ENCODE measurements at places on chromosomes 12 and 14.

GRCh38 chr12:15679151-15679550 lies 110.0 kb downstream of the EPS8 start:
- DNase-seq = no peak
- H3K4me1 ChIP-seq = no peaks in the 10 kb centered on the region
- H3K36me3 ChIP-seq = no peaks in the 10 kb centered on the region
- no peak overlapping the region for H3K4me3 ChIP-seq

DNA sequence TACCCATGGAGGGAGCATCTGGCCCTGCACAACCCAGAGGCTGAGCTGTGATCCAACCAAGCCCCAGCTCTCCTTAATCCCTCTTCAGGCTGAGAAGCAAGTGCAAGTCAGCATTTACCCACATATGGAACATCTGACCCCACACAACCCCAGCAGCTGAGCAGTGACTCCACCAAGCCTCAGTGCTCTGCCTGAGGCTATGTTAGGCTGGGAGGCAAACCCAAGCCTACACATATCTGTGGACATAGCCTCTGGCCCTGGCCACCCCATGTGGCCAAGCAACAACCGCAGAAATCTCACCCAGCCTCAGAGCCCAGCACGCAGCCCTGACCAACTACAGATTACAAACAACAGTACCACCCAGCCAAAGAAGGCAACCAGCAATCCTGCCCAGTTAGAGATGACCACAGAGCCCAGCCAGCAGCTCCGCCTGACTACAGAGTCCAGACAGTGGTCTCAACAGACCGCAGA lies 142.8 kb downstream of the NUAK1 start:
- no peaks in the 10 kb centered on the region for H3K27me3 ChIP-seq
- H3K4me1 ChIP-seq = no peaks in the 10 kb centered on the region
- no peak overlapping the region for H3K27ac ChIP-seq

DNA sequence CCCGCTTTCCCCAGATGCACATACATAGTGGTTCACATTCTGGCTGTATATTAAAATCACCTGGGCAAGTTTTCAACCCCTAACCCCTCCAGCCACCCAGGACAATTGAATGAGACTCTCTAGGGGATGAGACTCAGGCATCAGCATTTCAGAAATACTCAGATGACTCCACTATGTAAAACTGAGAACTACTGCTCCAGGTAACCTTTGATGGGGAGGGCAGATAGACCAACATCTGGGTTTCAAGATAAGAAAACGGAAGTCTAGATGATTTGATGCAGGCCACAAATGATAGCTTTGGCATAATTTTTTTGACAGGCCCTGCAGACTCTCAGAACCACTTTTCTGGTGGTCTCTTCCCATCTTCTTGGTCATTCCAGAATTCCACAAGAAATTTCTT lies 341.1 kb downstream of the EMP1 start:
- no peaks in the 10 kb centered on the region for H3K27me3 ChIP-seq
- no peaks in the 10 kb centered on the region for H3K4me1 ChIP-seq
- H3K36me3 ChIP-seq = no peaks in the 10 kb centered on the region

DNA sequence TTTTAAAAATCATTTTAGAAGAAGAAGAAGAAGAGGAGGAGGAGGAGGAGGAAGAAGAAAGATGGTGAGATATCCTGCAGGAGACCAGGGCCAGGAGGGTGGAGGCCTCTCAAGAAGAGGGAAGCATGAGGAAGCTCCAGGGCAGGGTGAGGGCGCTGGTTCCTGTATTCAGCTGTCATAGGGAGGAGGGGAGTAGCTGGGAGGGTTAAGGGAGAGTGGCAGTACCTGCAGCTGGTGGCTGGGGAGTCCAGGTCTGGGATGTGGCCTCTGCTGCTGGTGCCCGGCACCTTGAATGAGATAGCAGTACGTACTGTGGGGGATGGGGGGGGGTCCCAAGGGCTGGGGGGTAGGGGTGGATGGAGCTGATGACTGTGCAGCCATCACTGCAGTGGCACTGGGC lies 9.8 kb downstream of the RBP5 start:
- no peaks in the 10 kb centered on the region for H3K4me1 ChIP-seq
- no peak overlapping the region for H3K27ac ChIP-seq
- DNase-seq = no peak
- no peak overlapping the region for H3K4me3 ChIP-seq
- H3K36me3 ChIP-seq = peaks cover 9% of the 10 kb centered on the region

DNA sequence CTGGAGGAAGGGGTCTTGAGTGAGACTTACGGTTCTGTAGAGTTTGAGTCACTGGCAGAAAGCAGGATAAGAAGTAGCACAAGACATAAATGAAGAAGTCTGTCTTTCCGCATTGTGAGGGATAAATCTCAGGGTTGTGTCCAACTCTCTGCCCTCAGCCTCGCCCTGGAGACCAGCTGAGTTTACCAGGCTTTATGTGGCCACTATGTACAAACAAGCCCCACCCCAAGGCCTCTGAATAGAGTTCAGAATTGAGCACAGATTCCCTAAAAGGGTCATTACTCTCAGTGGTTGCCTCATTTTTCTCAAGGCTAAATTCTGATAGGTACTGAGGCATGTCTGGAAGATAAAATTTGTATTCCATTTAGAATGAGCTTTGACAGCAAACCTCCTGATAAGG lies at the start of gene PZP:
TSS of gene PZP (minus strand) at position 167 of the 400 bp plus-strand sequence. CDS start at position 113, 54 bp downstream.
- no peak for DNase-seq
- H3K4me3 ChIP-seq = no peak within 1 kb of the TSS
- no peak within 1 kb of the TSS for H3K27ac ChIP-seq
- no peaks in the 10 kb centered on the region for H3K4me1 ChIP-seq
- H3K36me3 ChIP-seq = no peaks in the 10 kb centered on the region

DNA sequence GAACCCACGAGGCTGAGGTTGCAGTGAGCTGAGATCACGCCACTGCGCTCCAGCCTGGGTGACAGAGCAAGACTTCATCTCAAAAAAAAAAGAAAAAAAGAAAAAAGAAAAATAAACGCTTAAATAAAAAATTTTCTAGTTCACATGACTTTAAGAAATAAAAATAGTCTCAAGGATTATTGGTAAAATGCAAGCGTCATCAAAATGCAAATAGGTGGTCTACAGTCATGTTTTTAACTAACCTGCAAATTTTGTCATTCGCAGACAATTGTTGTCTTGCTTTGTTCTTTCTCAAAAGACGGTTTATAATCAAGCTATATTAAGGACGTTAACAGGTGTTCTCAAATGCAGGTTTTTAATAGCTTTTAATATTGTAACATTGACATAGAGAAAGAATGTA lies 22.4 kb downstream of the TXNRD1 start:
- H3K27ac ChIP-seq = no peak overlapping the region
- H3K27me3 ChIP-seq = no peaks in the 10 kb centered on the region
- DNase-seq = no peak
- H3K4me1 ChIP-seq = no peaks in the 10 kb centered on the region
- H3K36me3 ChIP-seq = no peaks in the 10 kb centered on the region
- H3K4me3 ChIP-seq = no peak overlapping the region

DNA sequence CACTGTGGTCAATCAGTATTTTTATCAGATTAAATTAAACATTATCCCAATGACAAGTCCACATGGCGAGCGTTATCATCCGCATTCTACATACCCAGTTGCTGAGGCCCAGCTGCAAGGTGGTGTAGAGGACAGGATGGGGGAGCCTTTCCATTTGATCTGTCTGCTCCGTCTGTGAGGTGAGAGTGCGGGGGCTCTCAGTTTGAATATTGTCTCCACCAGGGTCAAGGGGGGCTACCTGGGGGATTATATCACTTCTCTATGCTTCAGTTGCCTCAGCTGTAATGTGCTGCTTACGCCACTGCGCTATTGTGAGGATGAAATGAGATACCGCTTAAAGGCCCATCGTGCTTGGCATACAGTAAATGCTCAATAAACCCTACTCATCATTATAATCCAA lies 1106.0 kb downstream of the BCL11B start:
- H3K4me1 ChIP-seq = no peaks in the 10 kb centered on the region
- H3K36me3 ChIP-seq = no peaks in the 10 kb centered on the region
- H3K27me3 ChIP-seq = peaks cover 4% of the 10 kb centered on the region
- no peak for DNase-seq
- H3K4me3 ChIP-seq = no peak overlapping the region

GRCh38 chr12:60803147-60803546 lies 1207.3 kb downstream of the SLC16A7 start:
- H3K36me3 ChIP-seq = no peaks in the 10 kb centered on the region
- no peaks in the 10 kb centered on the region for H3K27me3 ChIP-seq
- no peak overlapping the region for H3K4me3 ChIP-seq
- H3K27ac ChIP-seq = no peak overlapping the region

GRCh38 chr12:95169368-95169767 lies 47.9 kb downstream of the FGD6 start:
- H3K27ac ChIP-seq = no peak overlapping the region
- H3K4me3 ChIP-seq = no peak overlapping the region
- DNase-seq = no peak
- peaks cover 20% of the 10 kb centered on the region for H3K36me3 ChIP-seq

DNA sequence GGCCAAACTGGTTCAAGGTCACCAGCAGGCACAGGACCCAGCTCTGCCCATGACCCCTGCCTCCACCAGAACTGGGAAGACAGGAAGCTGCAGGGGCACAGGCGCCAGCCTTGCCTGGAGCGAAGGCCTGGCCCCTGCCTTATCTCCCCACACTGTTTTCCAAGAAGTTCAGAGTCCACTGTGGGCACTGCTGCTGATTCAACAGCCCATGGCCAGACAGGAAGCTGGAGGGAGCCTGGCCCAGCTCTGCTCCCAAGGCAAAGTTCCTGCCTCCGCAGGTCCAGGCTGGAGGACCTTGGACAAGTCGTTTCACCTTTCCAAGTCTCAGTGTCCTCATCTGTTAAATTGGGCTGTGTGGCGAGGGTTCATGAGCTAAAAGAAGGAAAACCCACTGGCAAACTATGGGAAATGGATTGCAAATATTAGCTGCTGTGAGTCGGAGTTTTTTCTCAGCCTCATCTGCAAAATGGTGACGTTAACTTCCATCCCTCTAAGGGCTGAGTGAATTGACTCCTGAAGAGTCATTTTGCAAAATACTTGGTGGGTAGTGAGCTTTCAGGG lies 1.2 kb downstream of the PHETA1 start:
- peaks cover 28% of the 10 kb centered on the region for H3K4me1 ChIP-seq
- H3K27me3 ChIP-seq = no peaks in the 10 kb centered on the region
- DNase-seq = no peak
- H3K4me3 ChIP-seq = peak overlapping the region; percentile 69
- H3K36me3 ChIP-seq = peaks cover 7% of the 10 kb centered on the region
- peak overlapping the region; percentile 55 for H3K27ac ChIP-seq

DNA sequence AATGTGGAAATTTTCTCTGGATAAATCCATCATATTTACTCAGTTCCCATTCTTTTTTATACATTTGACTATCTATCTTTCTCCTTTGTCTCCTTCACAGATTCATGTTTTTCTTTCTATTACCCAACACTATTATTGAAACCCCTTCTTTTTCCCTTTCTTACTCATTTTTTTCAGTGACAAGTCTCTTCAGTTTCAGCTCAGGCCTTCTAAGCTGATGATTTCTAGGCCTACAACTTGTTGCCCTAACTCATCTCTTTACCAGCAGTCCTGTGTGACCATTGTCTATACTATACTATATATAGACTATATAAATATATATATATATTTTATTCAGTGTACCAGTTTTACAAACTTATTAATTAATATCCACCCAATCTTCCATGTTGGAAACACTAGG lies 31.8 kb downstream of the SLC16A7 start:
- DNase-seq = no peak
- no peak overlapping the region for H3K27ac ChIP-seq
- H3K4me1 ChIP-seq = peaks cover 17% of the 10 kb centered on the region
- H3K36me3 ChIP-seq = no peaks in the 10 kb centered on the region
- H3K4me3 ChIP-seq = no peak overlapping the region

- H3K4me1 ChIP-seq = no peaks in the 10 kb centered on the region
- H3K27me3 ChIP-seq = no peaks in the 10 kb centered on the region
- no peak overlapping the region for H3K4me3 ChIP-seq
- no peak for DNase-seq
- H3K36me3 ChIP-seq = no peaks in the 10 kb centered on the region
Measured at GRCh38 chr12:101884174-101884573, 6.8 kb downstream of the DRAM1 start.

DNA sequence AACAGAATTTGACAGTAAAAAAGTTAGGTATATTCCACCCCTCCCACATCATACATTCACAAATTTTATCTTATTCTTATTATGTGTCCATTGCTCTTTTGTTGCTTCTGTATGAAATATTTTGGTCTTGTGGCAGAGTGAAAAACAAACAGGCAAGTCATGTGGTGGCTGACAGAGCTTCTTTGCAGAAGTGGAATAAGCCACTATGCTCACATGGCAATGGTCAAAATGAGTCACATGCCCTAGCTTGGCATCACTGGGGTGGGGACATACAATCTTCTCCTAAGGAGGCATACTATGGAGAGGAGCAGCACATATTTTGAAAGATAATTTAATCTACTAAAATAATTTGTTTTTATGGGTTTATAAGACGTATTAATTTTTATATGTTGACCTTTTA lies 27.7 kb upstream of the CMA1 start:
- H3K4me3 ChIP-seq = no peak overlapping the region
- no peaks in the 10 kb centered on the region for H3K36me3 ChIP-seq
- no peaks in the 10 kb centered on the region for H3K4me1 ChIP-seq
- no peak overlapping the region for H3K27ac ChIP-seq

GRCh38 chr12:118307069-118307954 lies 65.4 kb downstream of the TAOK3 start:
- no peaks in the 10 kb centered on the region for H3K27me3 ChIP-seq
- DNase-seq = no peak
- H3K4me3 ChIP-seq = peak overlapping the region; percentile 29

GRCh38 chr14:71555654-71556559 lies 376.3 kb upstream of the RGS6 start:
- H3K4me1 ChIP-seq = no peaks in the 10 kb centered on the region
- no peak overlapping the region for H3K4me3 ChIP-seq
- H3K27ac ChIP-seq = peak overlapping the region; percentile 19
- H3K36me3 ChIP-seq = no peaks in the 10 kb centered on the region
- DNase-seq = no peak
- no peaks in the 10 kb centered on the region for H3K27me3 ChIP-seq

DNA sequence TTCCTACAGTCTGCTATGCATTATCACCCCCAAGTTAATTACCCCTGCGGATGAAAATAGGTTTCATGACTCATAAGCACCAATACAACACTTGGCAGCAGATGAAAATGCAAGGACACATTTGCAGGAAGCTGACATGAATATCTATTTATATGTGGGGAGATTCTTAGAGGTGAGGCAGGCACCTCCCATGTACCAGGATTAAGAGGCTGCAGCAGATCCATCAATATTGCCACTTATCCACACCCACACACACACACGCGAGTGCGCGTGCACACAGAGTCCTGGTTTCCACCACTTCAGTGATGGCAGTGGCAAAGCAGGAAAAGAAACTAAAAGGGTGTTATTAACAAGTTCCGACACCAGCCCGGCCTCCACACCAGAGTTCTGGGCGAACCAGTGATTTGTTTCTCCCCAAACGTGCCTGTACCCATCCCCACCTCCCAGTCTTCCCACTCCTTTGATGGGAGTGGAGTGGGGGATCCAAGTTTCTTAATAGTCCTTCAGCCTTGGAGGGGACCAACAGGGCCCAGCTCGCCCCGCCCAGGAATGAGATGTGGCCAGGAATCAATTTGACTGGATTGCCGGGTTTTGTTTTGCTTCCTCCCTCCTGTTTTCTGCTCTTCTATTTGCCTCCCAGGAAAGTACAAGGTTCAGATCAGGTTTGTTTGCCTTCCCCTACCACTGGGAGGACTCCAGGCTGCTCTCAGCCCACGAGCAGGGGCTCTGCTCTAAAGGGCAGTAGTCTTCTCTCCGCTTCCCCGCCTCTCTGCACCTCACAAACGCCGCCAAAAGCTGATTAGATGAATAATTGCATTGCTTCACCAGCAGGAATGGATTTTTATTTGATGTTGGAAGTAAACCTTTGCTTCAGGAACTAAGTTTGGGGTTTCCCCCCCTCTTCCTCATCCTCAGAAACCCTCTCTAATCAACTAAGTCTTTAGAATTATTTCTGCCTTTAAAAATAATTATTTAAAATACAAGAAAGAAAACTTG lies 5.2 kb downstream of the IRF2BPL start:
- peak overlapping the region; percentile 54 for H3K27ac ChIP-seq
- no peaks in the 10 kb centered on the region for H3K36me3 ChIP-seq
- no peak for DNase-seq
- peaks cover 37% of the 10 kb centered on the region for H3K4me1 ChIP-seq

All from tibial artery (tissue), 4 donors.